ENCODE measurements at places on chromosomes 6 and 20.

DNA sequence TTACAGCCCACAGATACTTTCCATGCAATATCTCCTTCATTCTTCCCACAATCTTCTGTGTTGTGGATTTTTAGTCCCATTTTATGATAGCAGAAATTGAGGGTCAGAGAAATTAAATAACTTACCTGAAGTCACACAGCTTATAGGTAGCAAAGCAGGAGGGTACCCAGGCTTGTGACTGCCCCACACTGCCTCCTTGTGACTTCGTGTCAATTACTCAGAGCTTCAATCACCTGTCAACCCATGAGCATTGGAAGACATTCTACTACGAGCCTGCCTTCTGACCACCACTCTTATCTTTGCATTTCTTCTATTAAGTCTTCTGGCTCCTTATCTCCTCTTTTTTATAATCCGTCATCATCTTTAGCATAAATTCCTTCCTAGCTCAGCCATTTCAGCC, 71.6 kb upstream of the NRSN1 start:
- no peak for DNase-seq

- DNase-seq, result no peak
Measured at GRCh38 chr20:53911301-53911700, 159.1 kb downstream of the BCAS1 start.

GRCh38 chr6:143026696-143027449, 33.8 kb upstream of the AIG1 start:
- no peak for DNase-seq

DNA sequence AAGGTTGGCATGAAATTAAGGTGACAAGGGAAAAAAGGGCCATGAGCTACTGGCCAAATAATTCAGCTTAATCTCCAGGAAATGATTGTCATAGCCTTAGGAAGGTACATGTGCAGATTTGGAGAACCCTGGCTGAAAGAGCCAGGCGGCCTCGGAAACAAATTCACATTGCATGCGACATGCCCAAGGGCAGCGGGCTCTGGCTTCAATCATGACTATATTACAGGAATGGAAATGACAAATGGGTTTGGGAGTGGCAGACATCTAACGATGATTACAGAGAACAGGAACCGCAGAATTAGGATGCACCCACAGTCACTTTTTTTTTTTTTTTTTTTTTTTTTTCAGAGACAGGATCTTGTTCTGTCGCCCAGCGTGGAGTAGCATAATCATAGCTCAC, 112.4 kb upstream of the SALL4 start:
- DNase-seq, result no peak

- no peak for DNase-seq
Measured at GRCh38 chr20:16317445-16318362, 255.5 kb downstream of the KIF16B start.

DNA sequence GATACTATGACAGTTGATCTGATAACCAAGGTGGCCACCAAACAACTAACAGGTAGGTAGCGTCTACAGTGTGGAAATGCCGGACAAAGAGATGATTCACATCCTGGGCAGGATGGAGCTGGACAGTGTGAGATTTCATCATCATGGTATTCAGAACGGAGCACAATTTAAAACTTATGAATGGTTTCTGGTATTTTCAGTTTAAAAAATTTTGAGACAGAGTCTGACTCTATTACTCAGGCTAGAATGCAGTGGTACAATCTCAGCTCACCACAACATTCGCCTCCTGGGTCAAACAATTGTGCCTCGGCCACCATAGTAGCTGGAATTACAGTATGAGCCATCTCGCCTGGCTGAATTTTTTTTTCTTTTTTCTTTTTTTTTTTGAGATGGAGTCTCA, 43.8 kb downstream of the CEP57L1 start:
- no peak for DNase-seq

- DNase-seq, result no peak
Measured at GRCh38 chr6:144928847-144929246, 643.7 kb downstream of the UTRN start.

- no peak for DNase-seq
Measured at GRCh38 chr20:62387219-62387913, 463 bp downstream of the RPS21 start.
